Activated CD4-positive, alpha-beta memory T cell treated with anti-CD3 and anti-CD28 coated beads, Interleukin-2, amount 10 ng/mL, durations not matched to agents 7 days and 5 days (primary cell): ENCODE measurements at places on chromosomes 16 and 17. TPM values are rescaled to one million over a fixed set of nuclear protein-coding genes. Genes with fewer than 3 reads are reported as not detected.
A peak's percentile ranks its signal among the peaks of the same experiment; 100 is the strongest.

The KRTAP2-2 gene
- total RNA-seq = not detected

DNA sequence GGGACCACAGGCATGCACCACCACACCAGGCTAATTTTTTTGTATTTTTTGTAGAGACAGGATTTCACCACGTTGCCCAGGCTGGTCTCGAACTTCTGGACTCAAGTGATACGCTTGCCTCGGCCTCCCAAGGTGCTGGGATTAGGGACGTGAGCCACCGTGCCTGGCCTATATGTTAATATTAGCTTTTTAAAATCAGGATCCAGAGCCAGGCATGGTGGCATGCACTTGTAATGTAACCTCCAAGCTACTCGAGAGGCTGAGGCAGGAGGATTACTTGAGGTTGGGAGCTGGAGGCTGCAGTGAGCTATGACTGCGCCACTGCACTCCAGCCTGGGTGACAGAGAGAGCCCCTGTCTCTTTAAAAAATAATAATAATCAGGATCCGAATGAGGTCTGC is 8.5 kb upstream of the ADCY7 start:
- H3K4me3 ChIP-seq = no peak overlapping the region
- peak; percentile 9 for DNase-seq
- peaks cover 19% of the 10 kb centered on the region for H3K36me3 ChIP-seq
- no peak overlapping the region for H3K27ac ChIP-seq
- H3K27me3 ChIP-seq = peaks cover 1% of the 10 kb centered on the region
- peaks cover 15% of the 10 kb centered on the region for H3K4me1 ChIP-seq

DNA sequence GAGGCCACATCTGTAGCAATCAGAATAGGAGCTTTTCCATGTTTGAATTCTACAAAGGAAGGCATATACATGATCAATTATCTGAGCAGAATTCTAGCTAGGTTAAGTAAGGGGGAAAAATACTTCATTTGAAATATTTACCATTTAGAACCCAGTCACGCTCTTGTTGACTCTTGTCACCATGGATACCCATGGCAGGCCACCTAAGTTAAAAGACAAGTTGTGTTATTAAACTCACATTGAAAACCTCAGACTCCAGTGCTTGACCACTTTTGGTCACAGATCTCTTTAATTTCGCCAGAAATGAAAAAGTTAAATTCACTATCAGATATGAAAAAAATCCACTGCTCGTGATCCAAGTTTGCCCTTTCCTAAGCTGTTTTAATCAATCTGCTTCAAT is 4.1 kb downstream of the DDX5 start:
- H3K27me3 ChIP-seq = no peaks in the 10 kb centered on the region
- H3K36me3 ChIP-seq = peaks cover 93% of the 10 kb centered on the region
- H3K4me1 ChIP-seq = peaks cover 75% of the 10 kb centered on the region
- no peak overlapping the region for H3K4me3 ChIP-seq
- H3K27ac ChIP-seq = no peak overlapping the region

- peak overlapping the region; percentile 49 for H3K27ac ChIP-seq
- no peak for DNase-seq
- peaks cover 9% of the 10 kb centered on the region for H3K36me3 ChIP-seq
- H3K4me3 ChIP-seq = no peak overlapping the region
- H3K27me3 ChIP-seq = no peaks in the 10 kb centered on the region
Observed at GRCh38 chr17:66347661-66348514, 45.5 kb downstream of the PRKCA start.

DNA sequence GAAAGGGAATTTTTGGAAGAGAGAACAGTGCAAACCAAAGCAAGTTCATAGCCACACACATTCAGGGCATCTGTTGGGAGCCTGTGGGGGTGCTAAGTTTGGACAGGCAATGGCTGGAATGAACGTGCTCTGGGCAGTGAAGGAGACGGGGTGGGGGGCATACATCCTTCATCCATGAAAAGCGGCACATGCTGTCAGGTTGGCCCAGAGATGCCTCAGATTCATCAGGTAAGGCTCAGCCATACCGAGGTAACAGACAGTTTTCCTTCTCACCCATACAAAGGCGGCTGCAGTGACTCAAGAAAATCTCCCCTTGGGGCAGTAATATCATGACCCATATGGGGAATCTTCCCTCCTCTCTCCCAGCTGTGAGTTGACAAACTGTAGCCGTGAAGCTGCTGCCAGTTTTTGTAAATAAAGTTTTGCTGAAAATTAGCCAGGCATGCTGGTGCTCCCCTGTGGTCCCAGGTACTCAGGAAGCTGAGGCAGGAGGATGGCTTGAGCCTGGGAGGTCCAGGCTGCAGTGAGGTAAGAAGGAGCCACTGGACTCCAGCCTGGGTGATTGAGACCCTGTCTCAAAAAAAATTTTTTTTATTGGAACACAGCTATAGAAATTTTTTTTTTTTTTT is 9.2 kb upstream of the UBALD2 start:
- no peak overlapping the region for H3K4me3 ChIP-seq
- peak overlapping the region; percentile 40 for H3K27ac ChIP-seq
- no peaks in the 10 kb centered on the region for H3K27me3 ChIP-seq
- H3K4me1 ChIP-seq = peaks cover 55% of the 10 kb centered on the region
- DNase-seq = no peak
- H3K36me3 ChIP-seq = peaks cover 18% of the 10 kb centered on the region
